ENCODE measurements at places on chromosomes 3 and 15.

- DNase-seq = no peak
These were observed 33.1 kb upstream of the UBE2Q2 start for GRCh38 chr15:75809986-75810750.

GRCh38 chr15:82530006-82530405 is 10.3 kb downstream of the RPS17 start:
- DNase-seq = no peak

DNA sequence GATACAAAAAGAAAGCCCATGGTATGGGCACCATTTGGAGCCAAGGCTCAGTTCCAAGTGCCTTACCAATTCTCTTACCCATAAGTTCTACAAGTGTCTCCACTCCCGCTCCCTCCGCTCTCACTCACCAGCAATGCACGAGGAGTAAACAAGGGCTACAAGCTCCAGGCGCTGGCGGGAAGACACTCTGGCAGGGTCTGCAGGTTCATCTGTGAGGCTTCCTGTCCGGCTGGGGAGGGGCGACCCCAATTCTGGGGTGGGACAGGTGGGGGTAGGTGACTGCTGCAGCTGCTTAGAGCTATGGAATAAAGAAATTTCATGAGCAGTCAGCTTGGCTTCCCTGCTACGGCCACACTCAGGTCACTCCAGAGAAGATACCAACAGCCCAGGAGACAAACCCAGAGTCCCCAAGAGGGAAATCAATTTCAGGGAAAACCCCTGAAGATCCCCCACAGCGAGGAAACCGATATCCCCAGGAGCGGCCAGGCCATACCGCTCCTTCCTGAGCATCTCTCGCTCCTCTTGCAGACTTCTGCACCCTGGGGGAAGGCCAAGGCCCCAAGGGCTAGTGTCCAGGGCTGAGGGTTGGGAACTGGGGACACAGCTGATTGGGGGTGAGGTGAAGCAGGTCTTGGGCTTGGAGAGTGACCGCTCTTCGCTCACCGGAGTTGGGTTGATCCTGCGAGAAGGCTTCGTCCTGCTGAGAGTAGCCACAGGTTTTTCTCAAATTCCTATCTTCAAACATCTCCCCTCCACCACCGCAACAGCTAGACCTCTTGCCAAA is 1.4 kb downstream of the CDAN1 start:
- no peak for DNase-seq

- no peak for DNase-seq
These were observed 324.0 kb upstream of the TBL1XR1 start for GRCh38 chr3:177521305-177521704.

- no peak for DNase-seq
These were observed 14.1 kb upstream of the HRH1 start for GRCh38 chr3:11140030-11140712.

- no peak for DNase-seq
These were observed 21.3 kb downstream of the PRTG start for GRCh38 chr15:55721554-55722185.

DNA sequence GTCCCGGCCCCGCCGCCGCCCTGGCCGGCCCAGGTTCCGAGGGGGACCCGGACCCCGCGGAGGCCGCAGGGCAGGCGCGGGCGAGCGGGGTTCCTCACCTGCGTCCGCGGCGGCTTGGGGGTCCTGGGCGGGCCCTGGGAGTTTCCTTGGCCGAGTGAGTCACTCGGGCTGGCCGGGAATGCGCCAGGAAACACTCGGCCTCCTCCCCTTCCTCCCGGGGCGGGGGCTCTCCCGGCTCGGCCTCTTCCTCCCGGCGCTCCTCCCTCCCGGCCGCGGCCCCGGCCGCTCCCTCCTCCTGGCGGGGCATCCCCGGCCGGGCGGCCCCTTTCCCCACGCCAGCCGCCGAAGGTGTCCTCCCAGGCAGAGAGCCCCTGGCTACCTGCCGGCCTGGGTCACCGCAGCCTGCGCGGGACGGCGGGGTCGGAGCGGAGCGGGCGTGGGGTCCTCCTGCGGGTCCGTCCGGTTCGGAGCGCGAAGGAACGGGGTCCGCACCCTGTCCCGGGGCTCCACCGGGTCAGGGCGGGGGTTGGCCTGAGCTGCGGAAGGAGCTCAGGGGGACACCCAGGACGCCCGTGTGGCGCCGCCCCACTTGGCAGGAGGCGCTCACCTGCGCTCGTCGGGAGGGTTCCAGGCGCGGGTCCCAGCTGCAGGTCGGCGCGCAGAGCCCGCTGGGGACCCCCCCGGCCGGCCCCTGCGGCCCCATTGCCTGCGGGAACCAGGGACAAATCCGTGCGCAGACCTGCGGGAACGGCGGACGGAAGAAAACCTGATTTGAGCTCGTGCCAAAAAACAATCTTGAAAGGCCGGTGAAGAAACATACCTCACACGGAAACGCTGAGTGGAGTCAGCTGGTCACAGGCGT is at the start of gene CYFIP1:
CYFIP1 (minus strand) TSS at position 180 of the 862 bp plus-strand sequence. CDS start 33,083 bp downstream, outside the sequence.
- DNase-seq = peak; percentile 20

DNA sequence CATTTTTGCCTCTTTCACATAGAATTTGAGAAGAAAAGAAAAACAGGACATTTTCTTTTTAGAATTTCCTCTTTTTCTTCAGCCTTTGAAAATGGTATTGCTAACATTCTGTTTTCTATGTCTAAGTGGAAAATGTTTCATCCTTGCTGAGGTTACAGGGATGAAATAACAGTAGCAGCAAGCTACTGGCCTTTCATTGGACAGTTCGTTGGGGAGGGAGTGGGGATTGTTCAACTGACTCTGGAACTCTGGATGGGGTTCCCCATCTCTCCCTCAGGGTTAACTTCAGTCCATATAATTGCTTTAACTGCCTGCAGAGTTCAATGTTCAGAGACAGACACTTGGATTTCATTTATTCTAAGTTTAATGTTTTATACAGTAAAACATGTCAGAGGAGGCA is 346.0 kb downstream of the NLGN1 start:
- no peak for DNase-seq

- no peak for DNase-seq
These were observed 108.3 kb upstream of the FGF7 start for GRCh38 chr15:49314716-49315115.

- DNase-seq = no peak
These were observed 30.2 kb downstream of the FAM174B start for GRCh38 chr15:92625251-92625980.
